ENCODE measurements at places on chromosomes 6 and 20.

DNA sequence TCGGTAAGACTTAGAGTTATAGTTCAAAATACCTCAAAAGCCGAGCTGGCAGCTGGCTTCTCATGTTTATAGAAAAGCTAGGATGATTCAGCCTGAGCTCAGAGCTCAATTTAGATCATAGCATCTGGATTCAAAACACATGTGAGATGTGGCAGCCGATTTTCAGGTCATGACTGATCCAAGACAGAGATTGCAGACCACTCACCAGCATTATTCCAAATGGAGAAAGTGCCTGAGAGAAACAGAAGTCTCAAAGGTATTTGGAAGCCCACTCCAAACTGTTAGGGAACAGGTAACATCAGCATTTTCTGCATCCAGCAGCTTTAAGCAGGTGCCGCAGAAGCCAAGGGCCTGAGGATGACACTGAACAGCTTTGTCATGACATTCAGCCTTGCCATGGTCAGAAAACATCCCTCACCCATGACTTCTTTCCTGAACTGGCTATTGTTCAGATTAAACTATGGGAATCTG lies 102.2 kb downstream of the BACH2 start:
- DNase-seq, result peak; percentile 38

DNA sequence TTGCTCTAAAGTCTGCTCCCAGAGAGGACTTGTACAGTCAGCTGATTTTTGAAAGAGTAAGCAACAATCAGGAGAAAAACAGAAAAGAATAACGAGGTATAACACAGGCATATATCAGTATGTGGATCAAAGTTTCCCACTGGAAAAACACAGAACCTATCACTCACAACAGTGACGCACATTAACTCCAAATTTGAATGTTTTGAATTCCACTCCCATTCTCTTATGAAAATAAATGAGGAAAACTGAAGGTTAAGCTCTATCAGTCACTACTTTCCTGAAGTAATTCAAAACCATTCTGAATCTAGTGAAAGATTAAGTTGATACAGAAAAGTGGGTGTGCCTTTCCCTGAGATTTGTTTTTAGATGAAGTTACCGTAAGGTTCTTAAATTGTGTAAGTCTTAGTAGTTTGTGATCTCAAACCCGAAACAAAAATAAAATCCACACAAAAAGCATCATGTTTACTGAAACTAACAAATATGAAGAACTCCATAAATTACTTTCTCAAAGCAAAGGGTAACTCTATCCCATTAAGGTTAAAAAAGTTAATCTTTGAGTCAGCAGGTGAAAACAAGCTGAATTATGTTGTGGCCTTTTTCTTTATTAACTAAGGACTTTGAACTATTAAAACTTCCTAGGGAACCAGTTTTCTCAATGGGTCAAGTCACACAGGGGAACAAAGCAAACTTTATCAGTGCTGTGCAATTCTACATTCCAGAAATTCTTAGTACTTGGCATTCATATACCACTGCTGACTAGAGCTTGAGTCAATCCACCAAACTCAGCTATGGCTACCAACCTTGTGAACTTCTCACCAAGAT lies 115.7 kb downstream of the OGFRL1 start:
- DNase-seq, result no peak

- DNase-seq, result no peak
Observed at GRCh38 chr6:162078126-162078525, 649.4 kb downstream of the PRKN start.

GRCh38 chr6:159422041-159422984 lies 253.1 kb downstream of the FNDC1 start:
- DNase-seq, result no peak

GRCh38 chr20:38804682-38805501 lies 605 bp upstream of the PPP1R16B start:
- DNase-seq, result peak; percentile 62

GRCh38 chr20:1346315-1346969 lies 17.5 kb upstream of the SDCBP2 start:
- no peak for DNase-seq

DNA sequence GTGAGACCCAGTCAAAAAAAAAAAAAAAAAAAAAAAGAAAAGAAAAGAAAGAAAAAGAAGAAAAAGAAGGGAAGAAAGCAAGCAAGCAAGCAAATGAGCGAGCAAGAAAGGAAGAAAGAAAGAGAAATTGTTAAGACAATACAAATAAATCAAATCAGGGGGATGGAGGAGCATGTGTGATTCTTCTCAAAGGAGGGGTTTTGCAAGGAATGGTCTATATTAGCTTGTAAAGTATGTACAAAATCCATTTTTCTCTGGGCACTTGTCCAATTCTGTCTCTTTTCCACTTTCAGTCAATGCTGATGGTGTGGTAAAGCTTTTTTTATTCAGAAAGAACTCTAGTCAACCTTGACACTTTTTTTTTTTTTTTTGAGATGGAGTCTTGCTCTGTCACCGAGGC lies 133.7 kb upstream of the TNFAIP3 start:
- no peak for DNase-seq

- peak; percentile 88 for DNase-seq
Observed at GRCh38 chr6:165884813-165885765, 222.0 kb upstream of the PDE10A start.

GRCh38 chr6:26241033-26241895 lies 123.7 kb upstream of the BTN3A2 start:
- DNase-seq, result no peak

- DNase-seq, result no peak
Observed at GRCh38 chr6:142945446-142946180, 637 bp upstream of the HIVEP2 start.

GRCh38 chr20:5786930-5787795 lies 37.0 kb downstream of the SHLD1 start:
- DNase-seq, result peak; percentile 3

DNA sequence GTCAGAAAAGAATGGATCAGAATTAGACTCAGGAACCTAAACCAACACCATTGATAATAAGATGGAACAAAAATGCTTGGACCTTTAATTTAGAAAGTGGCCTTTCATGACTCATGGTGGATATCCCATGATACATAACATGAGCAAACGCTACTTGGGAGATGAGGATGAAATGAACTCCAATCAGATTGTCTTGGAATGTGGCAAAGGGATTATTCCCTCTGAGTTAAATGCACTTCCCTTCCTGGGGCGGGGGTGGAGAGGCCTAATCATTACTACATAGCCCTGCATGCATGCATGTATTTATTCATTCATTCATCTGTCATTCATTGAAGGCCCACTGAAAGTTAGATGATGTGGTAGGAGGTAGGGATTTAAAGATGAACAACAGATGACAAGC lies 174.0 kb downstream of the AIG1 start:
- no peak for DNase-seq

DNA sequence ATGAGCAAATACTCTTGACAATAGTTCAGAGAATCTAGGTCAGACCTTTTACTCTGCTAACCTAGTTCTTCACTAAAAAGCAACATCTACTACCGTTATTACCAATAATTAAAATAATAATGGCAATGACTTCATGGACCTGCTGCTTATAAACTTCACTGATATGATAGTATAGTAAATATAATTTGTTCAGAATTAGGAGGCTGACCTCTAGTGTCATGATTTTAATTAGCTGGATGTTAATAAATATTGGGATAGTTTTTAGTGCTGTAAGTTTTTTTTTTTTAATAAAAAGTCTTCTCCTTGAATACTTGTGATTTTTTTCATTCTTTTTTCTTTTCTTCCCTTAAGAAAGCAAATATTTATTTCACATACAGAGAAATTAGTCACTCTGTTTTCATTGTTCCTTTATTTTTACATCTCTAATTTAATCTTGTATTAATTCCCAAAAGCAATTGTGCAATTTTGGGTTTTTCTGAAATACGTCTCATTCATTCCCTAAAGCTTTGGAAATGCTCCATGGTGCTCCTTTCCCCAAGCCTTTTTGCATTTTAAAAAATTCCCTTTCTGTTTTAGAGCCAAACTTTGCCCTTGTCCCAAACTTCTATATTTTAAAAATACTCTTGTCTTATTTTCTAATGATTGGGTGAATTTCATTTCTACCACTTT lies 46.6 kb upstream of the UST start:
- no peak for DNase-seq

- DNase-seq, result no peak
Observed at GRCh38 chr20:47187450-47188195, 168.9 kb downstream of the ZMYND8 start.

DNA sequence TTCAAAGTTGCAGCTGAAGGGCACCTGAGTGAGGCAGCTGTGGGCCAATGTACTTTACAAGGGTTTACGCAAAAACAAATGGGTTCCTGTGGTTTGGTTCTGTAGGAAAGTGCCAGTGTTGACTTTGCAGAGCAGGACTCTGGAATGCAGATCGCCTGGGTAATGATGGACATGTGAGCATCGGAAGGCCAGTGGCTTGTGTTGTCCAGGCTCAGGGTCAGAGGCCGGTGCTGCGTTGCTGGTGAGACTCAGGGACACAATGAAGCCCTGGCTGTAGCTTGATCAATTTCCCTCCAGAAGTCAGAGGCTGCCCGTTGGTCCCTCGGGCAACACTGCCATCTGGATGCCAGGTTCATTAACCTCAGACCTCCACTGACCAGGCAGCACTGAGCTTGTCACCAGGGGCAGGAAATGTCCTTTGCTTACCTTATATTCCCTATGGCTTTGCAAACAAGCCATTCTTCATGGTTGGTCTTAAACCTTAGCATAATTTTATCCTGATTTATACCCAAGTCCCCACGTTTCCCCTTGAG lies 753.4 kb downstream of the QKI start:
- peak; percentile 26 for DNase-seq

DNA sequence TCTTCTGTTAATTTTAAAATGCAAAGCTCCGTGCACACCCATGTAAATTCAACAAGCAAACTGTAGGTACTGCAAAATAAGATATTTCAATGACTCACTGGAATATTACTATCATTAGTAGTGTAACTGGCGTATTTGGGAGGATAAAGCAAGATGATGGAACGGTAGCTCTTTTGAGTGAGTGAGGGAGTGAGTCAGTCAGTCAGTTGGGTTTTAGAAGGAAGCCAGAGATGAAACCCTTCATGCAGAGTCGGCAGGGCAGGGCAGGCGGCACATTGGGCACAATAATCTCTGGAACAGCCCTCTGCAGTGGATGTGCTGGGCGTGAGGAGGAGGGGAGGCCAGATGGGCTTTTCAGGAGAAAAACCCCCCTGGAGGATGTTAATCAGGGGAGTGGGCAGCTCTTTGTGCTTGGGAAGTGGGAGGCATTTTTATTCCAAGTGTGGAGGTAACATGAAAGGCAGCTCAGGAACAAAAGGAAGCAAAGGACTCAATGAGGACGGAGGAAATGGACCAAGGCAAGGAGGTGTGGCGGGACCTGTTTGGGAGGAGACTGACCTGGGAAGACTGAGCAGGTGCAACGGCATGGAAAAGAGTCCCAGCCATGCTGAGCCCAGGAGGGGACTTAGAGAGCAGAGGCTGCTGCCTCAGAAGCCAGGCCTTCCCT lies 171.2 kb downstream of the ZDHHC14 start:
- no peak for DNase-seq

- no peak for DNase-seq
Observed at GRCh38 chr6:143117108-143117507, 56.4 kb downstream of the AIG1 start.

GRCh38 chr20:47487175-47487917 lies 14.3 kb upstream of the NCOA3 start:
- no peak for DNase-seq

DNA sequence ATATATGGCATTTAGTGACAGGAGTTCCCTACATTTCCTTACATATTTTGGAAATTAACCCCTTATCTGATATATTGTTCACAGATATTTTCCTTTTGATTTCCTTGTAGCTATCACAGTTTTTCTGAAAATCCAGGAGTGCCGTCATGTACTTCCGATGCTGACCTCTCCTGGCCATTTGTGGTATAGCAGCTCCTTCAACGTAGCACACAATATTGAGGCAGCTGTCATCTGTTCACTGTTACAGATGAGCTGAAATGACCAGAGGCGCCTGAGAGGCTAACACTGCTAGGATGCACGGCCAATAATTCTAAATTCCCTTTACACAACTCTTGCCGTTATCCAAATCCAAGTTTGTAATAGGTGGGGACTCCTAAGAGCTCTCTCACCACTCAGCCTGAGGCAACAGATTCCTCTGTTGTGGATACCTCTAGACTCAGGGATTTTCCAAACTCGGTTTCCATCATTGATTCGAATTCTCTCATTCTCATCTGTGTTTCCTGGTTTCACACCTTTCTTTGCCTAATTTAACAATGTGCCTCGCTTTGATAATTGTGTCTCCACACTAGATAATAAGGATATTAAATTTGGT lies 53.0 kb downstream of the MMUT start:
- peak; percentile 80 for DNase-seq

DNA sequence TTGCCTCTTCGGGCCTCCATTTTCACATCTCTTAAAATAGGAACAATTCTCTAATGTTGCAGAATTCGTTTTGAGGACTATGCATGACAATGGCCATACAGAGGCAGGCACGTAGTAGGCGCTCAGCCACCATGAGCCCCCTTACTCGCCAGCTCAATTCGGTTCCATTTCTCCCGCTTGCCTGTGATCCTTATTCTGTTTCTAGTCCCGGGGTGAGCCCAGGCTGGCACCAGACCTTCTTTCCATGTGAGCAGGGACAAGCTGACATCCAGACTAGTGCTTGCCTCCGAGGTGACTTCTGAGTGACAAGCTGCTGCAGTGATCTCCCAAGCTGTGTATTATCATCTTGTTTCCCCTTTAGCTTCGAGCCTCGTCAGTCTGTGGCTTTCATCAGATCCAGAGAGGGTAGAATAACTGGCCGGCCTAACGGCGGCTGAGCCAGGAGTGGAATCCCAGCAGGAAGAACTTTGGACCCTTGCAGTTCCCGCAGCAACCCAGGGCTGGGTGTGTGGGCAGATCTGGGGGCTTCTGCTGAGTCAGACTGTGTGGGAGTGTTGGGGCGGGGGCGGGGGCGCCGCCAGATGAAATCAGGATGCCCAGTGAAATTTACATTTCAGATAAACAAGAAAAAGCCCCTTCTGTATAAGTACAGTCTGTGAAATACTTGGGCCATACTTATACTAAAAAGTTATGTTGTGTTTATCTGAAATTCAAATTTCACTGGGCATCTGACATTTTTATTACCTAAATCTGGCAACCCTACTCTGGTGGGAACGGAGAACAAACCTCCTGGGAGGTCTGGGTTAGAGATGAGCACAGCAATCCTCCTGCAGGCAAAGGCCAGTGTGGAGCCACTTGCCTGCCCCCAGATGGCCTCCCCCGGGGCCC lies 10.9 kb downstream of the BANF2 start:
- DNase-seq, result peak; percentile 10

GRCh38 chr20:51480507-51481270 lies 61.8 kb downstream of the NFATC2 start:
- DNase-seq, result no peak

- DNase-seq, result peak; percentile 91
Observed at GRCh38 chr6:28880894-28881780, 42.6 kb downstream of the TRIM27 start.

- no peak for DNase-seq
Observed at GRCh38 chr20:48717095-48717672, 110.6 kb downstream of the PREX1 start.
